Foreskin keratinocyte (primary cell): ENCODE measurements at places on chromosomes 13 and 19. TPM values are rescaled to one million over a fixed set of nuclear protein-coding genes. Genes with fewer than 3 reads are reported as not detected.

DNA sequence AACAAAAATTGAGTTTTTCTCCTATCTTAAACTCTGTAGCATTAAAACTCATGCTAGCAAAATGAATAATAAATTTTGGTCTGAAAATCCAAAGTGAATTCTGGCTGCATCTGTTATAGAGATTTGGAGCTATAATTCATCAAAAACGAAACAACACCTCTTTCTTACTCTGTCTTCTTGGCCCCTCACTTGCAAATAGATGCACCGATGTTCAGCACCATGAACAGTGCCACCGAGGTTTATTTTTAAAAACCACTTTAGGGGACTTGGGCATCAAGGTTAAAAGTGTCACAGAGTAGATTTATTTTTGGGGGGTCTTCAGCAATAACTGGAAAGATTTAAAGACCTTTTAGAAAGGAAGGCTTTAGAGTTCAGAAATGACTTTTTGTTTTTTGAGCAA is 26.1 kb upstream of the EID2 start:
- DNase-seq, result no peak

DNA sequence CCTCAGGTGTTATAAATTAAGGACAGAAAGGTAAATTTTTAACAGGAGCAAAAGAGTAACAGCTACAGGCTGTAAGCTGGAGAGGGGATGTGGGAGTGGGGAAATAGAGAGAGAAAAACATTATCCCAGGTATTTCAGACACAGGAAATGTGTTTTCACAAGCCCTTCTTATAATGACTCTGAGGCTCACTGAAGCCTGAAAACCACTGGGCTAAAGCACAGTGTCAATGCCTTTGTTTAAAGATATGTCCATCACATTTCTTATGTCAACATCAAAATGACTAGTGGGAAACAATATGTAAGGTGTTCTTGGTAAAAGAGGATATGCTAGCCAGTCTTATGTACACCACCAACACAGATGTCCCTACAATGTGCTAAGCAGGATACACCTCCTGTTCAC is 365.9 kb downstream of the FGF14 start:
- no peak for DNase-seq

DNA sequence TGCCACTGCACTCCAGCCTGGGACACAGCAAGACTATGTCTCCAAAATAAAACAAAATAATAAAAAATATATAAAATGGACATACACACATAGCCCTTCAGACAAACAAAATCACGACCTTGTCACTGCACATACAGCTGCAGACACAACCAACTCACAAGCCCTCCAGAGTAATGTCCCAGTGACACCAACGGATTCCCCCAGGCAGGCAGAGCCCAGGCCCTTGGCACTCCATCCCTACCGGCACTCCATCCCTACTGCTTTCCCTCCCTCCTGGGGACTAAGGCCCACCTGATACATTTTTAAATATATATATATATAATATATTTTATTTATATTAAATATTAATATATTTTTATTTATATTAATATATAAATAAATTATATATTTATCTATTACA is 18.5 kb downstream of the ZNF101 start:
- DNase-seq, result no peak

GRCh38 chr13:25291691-25292090 is 4.4 kb upstream of the MTMR6 start:
- DNase-seq, result no peak

DNA sequence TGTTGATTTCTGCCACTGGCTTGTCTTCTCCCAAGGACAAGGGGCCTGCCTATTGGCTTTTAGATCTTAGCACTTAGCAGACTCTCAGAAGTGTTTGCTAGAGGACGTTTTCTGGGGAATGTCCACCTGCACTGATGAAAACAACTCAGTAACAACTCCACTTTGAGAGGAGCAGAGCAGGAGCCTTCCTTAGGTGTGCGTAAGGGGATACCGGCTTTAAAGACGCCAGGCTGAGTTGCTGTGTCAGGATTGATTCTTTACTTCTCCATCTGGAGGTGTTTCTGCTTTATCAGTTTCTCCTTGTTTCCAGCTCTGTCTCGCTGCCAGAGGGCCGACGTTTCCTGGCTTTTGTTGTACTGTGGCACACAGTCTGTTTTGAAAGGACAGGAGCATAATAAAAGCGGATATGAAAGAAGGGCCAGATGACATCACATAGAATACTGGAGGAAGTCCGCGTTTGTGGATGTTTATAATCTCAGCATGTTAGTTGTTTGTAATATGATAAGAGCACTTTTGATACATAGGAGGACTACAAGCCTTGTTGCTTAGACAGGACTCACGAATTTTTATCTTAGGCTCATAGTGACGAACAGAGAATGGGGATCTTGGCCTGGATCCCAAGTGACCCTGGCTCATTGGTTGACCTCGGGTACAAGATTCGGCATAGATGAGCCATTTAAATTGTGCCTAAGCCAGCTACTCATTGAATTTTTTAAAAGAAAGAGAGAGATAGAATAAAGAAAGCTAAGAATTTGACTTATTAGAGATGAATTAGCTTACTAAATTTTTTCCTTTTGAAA is 34.6 kb downstream of the COL4A2 start:
- no peak for DNase-seq

DNA sequence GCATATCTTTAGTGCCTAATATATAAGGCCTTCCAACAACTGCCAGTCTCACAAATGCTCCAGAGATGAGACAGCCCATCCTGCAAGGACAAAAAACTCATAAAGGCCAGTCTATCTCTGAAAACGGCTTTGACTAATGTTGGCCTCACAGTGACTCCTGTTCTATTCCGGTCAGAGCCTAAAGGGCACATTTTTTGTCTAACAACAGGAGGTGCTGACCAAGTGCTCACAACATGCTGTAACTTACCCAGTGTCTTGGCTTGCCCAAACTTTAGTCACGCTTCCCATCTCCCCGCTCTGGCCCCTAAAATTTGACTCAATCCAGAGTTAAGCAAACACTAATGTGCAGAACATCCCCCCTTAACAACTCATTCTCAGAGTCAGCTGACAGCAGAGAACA is 1411.2 kb upstream of the MIR17HG start:
- DNase-seq, result no peak

- no peak for DNase-seq
Observed at GRCh38 chr13:39618561-39618960, 15.6 kb upstream of the LHFPL6 start.

GRCh38 chr13:31036731-31037695 is 104.6 kb downstream of the TEX26 start:
- DNase-seq, result no peak

DNA sequence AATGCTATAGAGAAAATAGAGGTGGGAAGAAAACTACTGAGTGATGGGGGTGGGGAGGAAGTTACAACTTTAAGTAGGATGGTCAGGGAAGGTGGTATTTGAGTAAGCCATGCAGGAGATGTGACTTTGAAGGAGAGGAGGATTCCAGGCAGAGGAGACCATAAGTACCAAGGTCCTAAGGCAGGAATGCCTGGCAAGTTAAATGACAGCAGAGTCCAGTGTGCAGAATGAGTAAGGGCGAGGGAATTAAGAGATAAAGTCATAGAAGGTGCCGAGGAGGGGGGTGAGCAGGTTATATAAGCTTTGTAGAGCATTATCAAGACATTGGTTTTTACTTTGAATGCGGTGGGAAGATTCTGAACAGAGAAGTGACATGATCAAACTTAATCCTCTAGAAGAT is 43.2 kb upstream of the WDFY2 start:
- no peak for DNase-seq

DNA sequence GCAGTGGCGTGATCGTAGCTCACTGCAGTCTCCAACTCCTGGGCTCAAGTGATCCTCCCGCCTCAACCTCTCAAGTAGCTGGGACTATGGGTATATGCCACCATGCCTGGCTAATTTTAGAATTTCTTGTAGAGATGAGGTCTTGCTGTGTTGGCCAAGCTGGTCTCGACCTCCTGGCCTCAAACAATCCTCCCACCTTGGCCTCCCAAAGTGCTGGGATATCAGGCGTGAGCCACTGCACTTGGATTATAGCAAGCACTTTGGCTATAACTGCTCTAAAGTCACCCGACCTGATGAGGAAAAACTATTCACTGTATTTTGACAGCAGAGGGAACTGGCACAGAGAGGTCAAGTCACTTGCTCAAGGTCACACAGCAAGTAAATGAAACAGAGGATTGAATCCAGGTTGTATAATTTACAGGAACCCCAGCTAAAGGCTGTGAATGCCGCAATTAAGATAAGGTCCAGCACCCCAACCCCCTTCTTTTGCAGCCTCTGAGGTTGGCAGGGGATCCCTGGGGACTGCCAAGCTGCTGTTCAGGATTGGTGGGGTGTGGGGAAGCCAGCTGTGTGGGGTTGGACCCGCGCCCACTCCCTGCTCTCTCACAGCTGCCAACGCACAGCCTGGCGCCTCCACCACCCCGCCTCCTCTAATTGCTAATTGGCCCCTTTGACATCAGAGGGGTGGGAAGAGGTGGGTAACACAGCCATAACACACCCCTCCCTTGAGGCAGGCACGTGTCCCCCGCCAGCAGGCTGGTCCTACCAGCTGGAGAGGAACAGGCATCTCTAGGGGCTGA is 6.0 kb downstream of the TMIGD2 start:
- DNase-seq, result no peak

The SLC25A41 gene
- 0.14 and 0.20 TPM in 2 replicates for total RNA-seq

The FBXO27 gene
- 8.7 and 9.0 TPM in 2 replicates for total RNA-seq

- no peak for DNase-seq
Observed at GRCh38 chr19:53132141-53132991, at the start of gene ZNF415. TSS of gene ZNF415 (minus strand) at chr19:53132910. CDS start at chr19:53122676, 10,234 bp downstream.

The HIF3A gene
- 0.17 TPM in 1 of 2 replicates, not detected in the other for total RNA-seq

The GPR18 gene
- not detected in 2 replicates for total RNA-seq

The PEX11G gene
- 1.9 and 2.0 TPM in 2 replicates for total RNA-seq

DNA sequence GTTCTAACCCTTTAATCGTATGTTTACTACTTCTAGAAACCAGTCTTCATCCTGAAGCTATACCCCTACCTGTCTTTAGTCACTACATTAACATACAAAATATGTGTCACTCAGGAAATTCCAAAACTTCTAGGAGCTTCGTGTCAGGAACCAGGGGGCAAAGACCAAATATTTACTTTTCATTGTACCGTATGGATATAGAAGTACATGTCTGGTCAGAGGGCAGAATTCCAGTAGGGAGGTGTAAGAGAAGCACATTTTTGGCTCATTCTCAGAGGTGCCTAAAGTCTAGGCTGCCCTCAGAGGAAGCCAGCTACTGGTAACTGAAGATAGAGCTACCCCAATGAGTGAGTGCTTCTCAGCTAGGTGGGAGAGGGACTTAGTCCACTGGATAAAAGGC is 320.7 kb downstream of the DIAPH3 start:
- DNase-seq, result no peak

GRCh38 chr19:28027116-28027515 is 1185.8 kb downstream of the UQCRFS1 start:
- no peak for DNase-seq

DNA sequence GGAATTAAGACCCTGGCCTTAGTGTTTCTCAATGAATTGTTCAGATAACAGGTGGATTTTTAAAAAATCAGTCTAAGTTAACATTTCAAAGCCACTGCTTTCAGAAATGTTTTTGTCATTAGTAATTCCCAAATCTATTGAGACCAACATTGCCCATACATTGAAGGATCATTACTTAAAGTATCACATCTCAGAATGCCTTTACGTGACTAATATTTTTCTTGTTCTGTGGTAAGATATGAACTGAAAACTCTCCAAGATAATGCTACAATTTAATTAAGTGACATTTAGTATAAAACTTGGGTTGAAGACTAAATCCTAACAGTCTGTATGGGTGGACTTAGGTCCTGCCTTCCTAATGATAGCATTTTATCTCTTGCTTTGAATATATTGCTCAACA is 59.4 kb upstream of the POSTN start:
- DNase-seq, result no peak

DNA sequence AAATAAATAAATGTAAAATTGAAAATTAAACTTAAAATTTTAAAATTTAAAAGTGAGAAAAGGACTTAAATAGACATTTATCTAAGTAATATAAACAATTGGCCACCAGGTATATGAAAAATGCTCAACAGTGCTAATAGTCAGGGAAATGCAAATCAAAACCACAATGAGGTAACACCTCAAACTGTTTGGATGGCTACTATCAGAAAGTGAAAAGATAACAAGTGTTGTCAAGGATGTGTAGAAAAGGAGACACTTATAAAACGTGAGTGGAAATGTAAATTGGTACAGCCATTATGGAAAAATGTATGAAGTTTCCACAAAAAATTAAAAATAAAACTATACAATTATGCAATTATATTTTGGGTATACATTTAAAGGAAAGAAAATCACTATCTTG is 752.2 kb downstream of the EFNB2 start:
- no peak for DNase-seq

DNA sequence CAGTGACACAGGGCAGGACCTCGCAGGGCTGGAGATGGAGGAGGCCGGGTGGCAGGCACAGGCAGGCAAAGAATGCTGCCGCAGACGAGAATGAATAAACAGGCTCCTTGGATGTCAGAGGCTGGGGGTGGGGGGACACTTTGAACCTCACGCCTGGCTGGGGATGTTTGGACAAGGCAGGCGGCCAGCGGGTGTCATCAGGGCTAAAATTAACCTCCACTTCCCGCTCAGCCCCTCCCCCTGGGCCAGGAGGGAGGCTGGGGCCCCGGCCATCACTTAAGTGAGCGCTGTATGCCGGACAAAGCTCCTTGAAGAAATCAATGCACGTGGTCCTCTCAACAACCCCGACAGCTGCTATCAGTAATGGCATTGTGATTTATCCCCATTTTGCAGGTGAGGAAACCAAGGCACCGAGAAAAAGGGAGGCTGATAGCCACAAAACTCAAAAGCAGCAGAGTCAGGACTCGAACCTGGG is 10.3 kb upstream of the FUT5 start:
- DNase-seq, result peak; percentile 49

- peak; percentile 6 for DNase-seq
Observed at GRCh38 chr13:68234274-68234673, 1004.1 kb upstream of the PCDH9 start.

- peak; percentile 60 for DNase-seq
Observed at GRCh38 chr19:46759817-46760333, 13.6 kb upstream of the STRN4 start.

The SIGLEC12 gene
- not detected in 2 replicates for total RNA-seq

The NALCN gene
- 0.07 TPM in 1 of 2 replicates, not detected in the other for total RNA-seq

The FREM2 gene
- 0.07 and 0.10 TPM in 2 replicates for total RNA-seq

The IZUMO1 gene
- 0.28 and 0.58 TPM in 2 replicates for total RNA-seq

- DNase-seq, result no peak
Observed at GRCh38 chr13:44576351-44577235, 463 bp upstream of the TSC22D1 start.

The SMAD9 gene
- 0.32 and 0.34 TPM in 2 replicates for total RNA-seq

DNA sequence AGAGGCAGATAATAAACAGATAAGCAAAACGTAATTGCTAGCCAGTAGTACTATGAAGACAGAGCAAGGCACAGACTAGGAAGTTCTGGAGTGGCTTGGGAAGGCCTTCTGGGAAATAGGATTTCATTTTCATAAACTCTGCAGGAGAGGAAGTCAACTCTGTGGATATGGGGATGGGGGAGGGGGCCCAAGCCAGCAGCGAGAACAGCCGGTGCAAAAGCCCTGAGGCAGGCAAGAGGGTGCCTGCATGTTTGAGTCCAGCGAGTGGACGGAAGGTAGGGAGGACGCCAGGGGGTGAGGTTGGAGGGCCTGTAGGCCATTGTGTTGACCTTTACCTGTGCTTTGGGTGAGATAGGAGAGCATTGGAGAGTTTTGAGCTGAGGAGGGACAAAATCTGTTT is 9.0 kb upstream of the ASF1B start:
- no peak for DNase-seq

- no peak for DNase-seq
Observed at GRCh38 chr13:98100481-98100880, 42.4 kb upstream of the FARP1 start.
